ENCODE measurements at places on chromosomes 7 and 10.

DNA sequence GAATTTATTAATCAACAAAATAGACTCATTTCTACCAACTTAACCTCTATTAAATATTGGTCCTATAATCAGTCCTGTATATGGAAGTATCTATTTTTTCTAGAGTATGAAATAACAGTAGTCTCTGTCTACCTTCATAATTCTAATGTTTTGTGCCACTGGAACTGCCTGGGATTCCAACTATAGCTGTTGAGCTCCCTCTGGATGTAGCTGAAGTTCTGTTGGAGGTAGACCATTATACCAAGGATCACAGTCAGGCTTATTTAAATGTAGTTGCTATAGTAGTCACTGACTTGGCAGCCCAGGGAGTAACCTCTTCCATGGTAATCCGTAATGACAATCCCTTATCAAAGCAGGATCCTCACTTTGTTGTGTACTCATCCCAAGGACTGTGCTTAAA lies 48.5 kb upstream of the PHYHIPL start:
- no peak for DNase-seq

DNA sequence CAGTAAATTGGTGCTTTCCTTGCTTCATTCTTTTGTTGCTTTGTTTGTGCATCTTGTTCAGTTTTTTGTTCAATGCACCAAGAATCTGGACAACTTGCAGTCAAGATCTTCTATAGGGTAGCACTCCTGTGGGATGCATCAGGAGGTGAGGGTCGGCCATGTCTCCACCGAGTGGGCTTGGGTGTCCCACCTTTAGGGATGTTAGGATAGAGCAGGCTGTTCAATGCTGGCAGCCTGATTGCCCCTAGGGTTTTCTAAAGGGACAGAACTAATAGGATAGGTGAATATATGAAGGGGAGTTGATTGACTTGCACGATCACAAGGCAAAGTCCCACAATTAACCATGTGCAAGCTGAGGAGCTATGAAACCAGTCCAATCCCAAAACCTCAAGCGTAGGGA lies 109.9 kb downstream of the GLRX3 start:
- no peak for DNase-seq

DNA sequence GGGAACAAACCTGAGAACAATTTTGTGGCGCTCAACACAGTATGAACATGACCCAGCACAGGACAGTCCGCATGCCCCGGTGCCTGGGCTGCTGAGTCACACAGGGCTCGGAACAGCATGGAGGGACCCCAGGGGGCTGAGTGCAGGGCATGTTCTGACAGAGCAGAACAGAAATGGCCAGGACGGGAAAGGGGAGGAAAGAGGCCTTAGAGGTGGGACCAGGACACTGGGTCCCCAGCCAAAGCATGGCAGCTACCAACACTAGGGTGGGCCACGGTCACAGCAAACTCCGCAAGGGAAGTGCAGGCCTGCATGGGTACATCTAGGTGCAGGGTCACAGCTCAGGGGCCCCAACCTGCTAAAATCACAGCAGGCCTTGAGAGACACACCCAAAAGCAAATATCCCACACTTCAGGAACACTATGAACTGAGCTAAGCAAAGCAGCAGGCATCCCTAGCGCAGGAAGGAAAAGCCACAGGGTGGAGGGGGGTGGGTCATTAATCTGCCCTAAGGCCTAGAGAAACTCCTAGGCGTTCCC lies 5.6 kb downstream of the IMPDH1 start:
- DNase-seq, result no peak

DNA sequence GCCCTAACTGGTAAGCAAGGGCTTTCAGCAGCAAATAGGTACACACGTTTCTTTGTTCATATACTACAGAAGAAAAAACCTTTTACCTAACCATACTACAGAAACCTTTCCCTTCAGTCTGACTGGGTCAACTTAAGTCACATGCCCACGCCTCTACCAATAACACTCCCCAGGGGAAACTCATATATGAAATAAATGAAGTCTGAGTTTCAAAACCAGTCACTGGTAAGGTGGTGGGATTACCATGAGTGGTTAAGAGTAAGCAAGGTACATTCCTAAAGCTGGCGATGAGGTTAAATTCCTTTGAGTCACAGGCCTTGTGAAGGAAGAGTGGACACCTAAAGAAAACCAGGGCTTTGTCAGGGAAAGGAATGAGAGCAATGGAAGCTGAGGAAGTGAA lies 21.4 kb upstream of the KIF20B start:
- DNase-seq, result no peak

- no peak for DNase-seq
Observed at GRCh38 chr10:103441206-103441605, 11.0 kb downstream of the CALHM2 start.

DNA sequence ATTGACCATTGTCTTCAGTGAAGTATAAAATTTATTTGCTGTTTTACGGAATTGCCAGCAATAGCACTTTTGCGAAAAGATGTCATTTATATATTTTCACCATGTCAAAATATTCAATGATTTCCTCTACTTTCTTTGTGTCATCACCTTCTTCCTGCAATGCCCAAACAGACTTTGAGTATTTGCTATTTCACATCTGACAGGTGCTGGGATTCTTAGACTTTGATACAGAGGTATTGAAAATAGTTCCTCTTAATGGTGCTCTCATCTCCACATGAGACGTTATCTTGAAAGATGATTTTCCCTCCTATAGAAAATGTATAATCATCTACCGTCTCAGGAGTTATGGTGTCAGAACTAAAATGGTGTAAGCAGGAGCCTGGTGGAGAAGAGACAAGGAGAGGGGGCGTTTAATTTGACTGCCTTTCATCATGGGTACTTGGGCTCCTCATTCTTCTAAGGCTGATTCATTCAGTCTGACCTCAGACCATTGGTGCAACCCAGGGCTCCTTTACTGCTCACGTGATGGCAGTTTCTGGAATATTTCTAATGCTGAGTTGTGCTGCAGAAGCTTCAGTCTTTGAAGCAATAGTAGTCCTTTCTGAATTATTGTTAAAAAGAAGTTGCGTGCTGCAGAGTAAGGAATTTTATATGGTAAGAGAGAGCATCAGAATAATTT lies 404.6 kb downstream of the PHTF2 start:
- DNase-seq, result no peak

DNA sequence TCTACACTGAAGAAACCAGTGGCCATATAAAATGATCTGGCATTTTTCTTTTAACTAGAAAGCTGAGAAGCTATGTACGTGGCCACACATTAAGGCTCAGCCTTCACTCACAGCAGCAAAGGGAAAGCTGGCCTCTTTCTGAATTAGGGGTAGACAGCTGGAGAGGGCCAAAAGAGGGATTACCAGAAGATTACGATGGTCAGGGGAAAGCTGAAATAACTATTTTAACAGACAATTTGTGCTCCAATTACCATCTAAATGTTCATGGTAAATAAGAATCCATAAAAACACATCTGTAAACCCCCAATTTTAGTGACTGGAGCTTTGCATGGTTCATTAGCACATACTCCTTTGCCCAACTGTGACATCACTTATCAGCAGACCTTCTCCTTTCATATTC lies 314.3 kb downstream of the HPSE2 start:
- no peak for DNase-seq

- no peak for DNase-seq
Observed at GRCh38 chr7:158559356-158559755, 28.3 kb downstream of the PTPRN2 start.

DNA sequence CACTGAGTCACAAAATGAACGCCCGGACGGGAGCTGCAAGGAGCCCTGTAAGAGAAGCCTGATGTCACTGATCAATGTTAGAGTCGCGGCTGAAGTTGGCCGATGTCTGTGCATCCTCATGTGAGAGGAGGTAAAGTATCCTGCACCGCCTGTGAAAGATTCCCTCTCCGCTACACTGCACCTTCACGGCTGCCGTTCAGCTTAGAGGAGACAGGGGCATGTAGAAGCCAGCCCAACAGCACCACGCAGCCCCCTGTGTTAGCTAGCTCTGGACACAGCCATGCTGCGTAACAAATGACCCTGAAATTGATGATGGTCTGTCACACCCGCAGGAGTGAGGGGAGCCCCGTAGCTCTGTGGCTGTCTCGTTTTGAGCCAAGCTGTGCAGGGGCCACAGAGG lies 81.5 kb upstream of the DIP2C start:
- no peak for DNase-seq

- no peak for DNase-seq
Observed at GRCh38 chr7:114507381-114507780, 92.8 kb downstream of the FOXP2 start.

DNA sequence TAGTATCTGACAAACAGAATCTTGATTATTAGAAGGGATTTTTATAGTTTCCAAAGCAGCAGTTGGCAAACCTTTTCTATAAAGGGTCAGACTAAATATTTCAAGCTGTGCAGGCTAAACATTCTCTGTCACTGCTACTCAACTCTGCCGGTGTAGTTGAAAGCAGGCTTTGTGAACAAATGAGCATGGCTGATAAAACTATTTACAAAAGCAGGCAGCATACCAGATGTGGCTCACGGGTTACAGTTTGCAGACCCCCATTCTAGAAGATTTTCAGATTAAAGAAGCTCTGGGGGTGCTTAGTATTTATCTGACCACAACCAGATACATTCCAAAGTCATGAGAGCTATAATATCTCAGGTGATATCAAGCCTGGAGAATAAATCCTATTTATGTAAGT lies 1017.5 kb downstream of the SORCS1 start:
- DNase-seq, result no peak

- no peak for DNase-seq
Observed at GRCh38 chr7:51295440-51296245, 21.0 kb downstream of the COBL start.

DNA sequence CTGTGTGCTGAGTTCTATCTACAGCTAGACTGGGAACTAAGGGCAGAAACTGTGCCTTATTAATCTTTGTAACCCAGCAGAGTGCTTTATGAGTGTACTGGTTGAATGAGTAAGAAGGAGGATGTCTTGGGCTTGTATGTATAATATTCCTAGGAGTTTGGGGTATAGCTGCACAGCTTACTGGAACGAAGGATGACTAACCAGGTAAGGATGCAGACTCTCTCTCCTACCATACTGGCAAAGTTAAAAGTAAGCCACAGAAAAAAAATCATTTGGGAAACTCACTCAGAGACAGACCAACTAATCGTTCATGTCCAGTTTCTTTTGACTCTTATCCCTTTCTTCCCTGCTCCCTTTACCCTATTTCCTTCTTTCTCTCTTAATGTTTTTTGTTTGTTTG lies 1.4 kb upstream of the DHTKD1 start:
- DNase-seq, result no peak

GRCh38 chr7:34158368-34159153 lies 253.2 kb downstream of the BMPER start:
- DNase-seq, result peak; percentile 37

GRCh38 chr10:9781666-9782065 lies 1236.0 kb upstream of the CELF2 start:
- DNase-seq, result no peak

- no peak for DNase-seq
Observed at GRCh38 chr7:138661069-138661635, 40.0 kb downstream of the SVOPL start.

- DNase-seq, result no peak
Observed at GRCh38 chr7:44953156-44953555, 25.7 kb downstream of the MYO1G start.

GRCh38 chr7:104857458-104858425 lies 156.3 kb upstream of the KMT2E start:
- DNase-seq, result no peak

DNA sequence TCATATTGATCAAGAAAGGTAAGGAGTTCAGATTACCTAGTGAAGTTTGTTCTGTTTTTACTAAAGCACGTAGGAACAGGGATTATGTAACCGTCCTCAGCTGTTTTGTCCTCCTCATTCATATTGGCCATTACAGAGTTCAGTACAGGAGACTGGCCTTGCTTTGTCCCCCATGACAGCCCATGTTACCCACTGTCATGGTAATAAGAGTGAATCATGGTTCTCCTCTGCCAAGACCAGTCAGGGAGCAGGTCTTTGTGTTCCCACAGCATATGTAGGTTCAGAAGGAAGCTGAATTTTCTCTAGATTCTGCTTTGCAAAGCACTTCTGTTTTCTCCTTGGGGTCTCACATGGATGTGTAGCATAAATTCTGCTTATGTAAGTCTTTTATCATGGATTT lies 106.2 kb upstream of the GPR141 start:
- no peak for DNase-seq

GRCh38 chr10:72328045-72328828 lies 26.5 kb downstream of the DNAJB12 start:
- peak; percentile 56 for DNase-seq

DNA sequence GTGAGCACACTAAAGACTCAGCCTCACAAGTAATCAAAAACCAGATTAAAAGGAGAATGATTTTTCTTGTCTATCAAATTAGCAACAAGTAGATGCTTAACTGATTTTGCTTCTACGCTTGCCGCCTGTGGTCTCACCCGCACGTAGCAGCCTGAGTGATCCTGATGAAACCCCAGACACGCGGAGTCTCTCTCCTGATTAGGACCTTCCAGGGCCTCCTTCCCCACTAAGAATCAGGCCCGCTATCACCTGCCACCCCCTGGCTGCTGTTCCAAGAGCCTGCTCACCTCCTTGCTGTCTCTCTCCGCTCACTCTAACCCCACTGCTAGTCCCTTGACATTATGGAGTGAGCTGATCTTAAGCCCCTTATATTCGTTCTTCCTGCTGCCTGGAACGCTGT lies 325.9 kb upstream of the NRP1 start:
- no peak for DNase-seq

GRCh38 chr7:129707910-129708499 lies 96.5 kb downstream of the NRF1 start:
- DNase-seq, result no peak

DNA sequence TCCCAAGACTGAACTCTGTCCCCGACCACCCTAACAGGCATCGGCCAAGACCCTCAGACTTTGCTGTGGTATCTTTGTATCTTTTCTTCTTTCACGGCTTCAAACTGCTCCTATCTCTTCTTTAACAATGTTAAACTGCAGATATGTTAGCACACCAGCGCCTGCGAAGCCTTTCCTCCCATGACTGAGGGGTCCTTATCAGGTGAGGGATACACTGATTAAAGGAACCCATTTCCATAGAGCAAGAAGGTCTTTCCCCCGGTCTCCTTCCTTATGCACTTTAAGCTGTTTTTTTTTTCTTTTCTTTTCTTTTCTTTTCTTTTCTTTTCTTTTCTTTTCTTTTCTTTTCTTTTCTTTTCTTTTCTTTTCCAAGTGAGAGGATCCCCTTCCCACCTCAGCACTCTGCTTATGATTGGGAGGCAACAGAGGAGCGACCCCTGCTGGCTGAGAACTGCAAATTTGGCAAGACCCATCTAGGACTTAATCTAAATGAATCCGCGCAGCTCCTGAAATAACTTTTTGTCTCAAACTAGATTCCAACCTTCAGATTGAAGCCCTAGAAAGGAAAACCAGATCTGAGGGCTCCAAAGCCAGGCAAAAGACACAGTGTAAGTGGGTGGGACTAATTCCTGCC lies 109.9 kb downstream of the ITGB8 start:
- DNase-seq, result no peak

- no peak for DNase-seq
Observed at GRCh38 chr7:3027005-3027845, 16.4 kb downstream of the CARD11 start.

GRCh38 chr10:3469639-3470020 lies 297.0 kb upstream of the PITRM1 start:
- DNase-seq, result no peak

GRCh38 chr7:19648791-19649190 lies 60.0 kb downstream of the POLR1F start:
- DNase-seq, result no peak

- no peak for DNase-seq
Observed at GRCh38 chr7:132169730-132170129, 406.5 kb downstream of the PLXNA4 start.

GRCh38 chr10:66627156-66627555 lies 298.7 kb upstream of the LRRTM3 start:
- peak; percentile 48 for DNase-seq

GRCh38 chr7:157459966-157460365 lies 123.2 kb downstream of the DNAJB6 start:
- DNase-seq, result no peak

GRCh38 chr10:133045556-133046389 lies 42.0 kb upstream of the ADGRA1 start:
- no peak for DNase-seq
